Anterior cingulate cortex (tissue), 58 donors: ENCODE measurements at places on chromosomes 16 and 17.

GRCh38 chr16:69838489-69838888, 76.4 kb downstream of the WWP2 start:
- DNase-seq, result no peak

- DNase-seq, result no peak
Measured at GRCh38 chr17:21250854-21251253, 2.4 kb downstream of the NATD1 start.

DNA sequence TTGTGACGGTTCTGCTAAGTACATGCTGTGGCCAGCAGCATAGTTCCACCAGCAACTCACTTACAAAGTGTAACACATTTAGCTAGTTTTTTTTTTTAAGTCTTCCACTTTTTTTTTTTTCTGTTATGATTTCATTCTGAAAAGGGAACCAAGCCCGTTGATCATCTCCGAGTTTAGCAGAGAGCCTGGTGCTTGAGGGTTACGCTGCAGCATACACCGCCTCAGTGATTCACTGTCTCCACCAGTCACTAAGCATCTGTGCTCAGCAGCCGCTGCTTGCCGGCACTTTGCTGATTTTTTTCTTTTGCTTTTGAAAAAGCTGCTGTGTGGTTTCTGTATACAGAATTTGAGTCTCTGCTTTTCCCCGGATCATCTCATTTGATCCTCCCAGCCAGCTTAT, 194.5 kb upstream of the CDH13 start:
- peak; percentile 7 for DNase-seq

DNA sequence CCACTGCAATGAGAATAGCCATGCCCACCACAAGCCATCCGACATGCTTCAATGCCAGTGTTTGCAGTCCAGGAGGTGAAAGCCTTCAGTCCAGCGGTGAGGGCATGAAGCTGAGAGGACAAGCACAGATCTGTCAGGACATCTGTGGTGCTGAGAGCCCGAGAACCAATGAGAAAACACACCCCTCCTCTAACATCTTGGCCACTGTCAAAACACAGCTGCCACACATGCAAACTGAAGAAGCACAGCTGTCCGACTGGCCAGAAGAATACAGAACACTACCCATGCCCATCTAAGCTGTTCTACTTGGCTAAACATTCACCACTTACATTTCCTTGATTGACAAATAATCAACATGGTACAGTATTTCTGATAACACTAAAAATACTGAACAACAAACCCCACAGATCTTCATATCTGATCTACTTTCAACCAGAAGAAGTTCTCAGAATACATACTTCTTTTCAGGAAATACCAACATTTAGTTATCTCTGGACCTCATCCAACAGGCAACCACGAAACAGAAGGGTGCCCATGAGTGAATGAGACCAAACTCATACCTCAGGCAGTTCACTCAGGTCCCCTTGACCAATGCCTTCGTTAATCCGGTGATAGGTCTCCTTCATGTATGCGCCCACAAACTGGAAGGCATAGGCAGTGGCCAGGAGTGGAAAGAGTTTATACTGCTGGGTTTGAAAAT, 10.2 kb upstream of the FBF1 start:
- no peak for DNase-seq

- DNase-seq, result no peak
Measured at GRCh38 chr17:64400642-64401041, 10.0 kb upstream of the PECAM1 start.

- DNase-seq, result no peak
Measured at GRCh38 chr16:11526655-11527350, 59.9 kb downstream of the LITAF start.

DNA sequence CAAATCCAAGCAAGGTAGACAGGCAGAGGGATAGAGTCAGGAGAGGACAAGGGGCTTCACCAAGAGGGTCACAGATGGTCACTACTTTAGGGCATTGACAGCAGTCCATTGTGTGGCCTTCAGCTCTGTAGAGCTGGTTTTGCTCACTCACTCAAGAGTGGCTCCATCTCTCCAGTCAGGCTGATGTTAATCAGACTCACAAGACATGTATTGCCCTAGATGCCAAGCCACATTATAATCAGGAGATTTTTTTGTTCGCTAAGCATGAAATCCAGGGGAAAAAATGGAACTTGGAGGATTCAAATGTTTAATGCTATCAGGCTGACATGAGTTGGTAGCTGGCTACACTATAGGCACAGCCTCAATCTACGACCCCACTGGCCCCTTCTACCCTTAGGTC, 32.5 kb downstream of the CD300LF start:
- DNase-seq, result no peak

- no peak for DNase-seq
Measured at GRCh38 chr16:46783800-46784199, 35.7 kb upstream of the MYLK3 start.

DNA sequence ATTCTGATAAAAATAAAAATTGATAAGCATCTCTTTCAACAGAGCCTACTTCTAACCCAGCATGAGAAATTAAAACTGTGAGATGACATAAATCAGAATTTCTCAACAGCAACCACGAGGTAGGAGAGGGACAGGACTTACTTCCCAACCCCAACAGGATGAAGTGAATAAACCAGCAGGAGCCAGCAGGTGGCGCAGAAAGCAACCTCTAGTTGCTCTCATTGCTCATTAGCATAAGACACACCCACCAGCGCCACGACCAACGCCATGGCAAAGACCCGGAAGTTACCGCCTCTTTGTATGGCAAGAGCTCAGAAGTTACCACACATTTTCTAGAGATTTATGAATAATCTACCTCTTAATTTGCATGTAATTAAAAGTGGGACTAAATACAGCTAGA, 189.4 kb upstream of the CDH8 start:
- peak; percentile 60 for DNase-seq

GRCh38 chr16:3780570-3780969, 63.2 kb upstream of the TRAP1 start:
- no peak for DNase-seq

- no peak for DNase-seq
Measured at GRCh38 chr17:10119203-10120108, 79.0 kb downstream of the GAS7 start.

DNA sequence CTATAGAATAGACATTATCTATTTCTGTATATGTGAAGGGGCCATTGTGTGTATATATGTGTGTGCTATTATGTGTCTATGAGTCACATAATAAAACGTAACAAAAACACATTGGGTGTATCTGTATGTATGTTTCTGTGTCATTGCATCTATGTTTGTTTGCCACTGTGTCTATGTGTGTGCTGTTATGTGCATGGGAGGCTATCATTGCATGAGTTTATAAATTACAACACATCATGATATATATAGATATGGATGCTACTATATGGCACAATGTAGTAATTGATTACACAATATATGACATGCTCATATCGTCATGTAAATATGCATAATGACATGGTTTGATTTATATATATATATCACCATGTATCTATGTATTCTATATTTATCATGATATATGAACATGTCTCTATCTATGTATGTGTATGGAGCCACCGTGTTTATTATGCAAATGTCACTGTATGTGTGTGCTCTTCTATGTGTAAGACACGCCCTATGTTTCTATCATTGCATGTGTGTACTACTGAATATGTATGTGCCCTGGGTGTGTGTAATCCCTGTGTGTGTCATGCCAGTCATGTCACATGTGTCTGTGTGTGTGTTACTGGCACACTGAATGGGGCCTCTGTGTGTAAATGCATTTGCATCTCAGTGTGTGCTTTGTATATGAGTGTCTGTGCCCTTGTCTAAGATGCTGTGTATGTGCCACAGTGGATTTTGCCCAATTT, 1.4 kb upstream of the TSPOAP1 start:
- DNase-seq, result no peak

- no peak for DNase-seq
Measured at GRCh38 chr16:77863250-77863649, 74.9 kb downstream of the VAT1L start.

GRCh38 chr16:67399749-67400704, 6.7 kb upstream of the TPPP3 start:
- DNase-seq, result no peak

- DNase-seq, result no peak
Measured at GRCh38 chr16:56237451-56237930, 46.2 kb downstream of the GNAO1 start.

GRCh38 chr17:83002118-83002805, 77.1 kb upstream of the METRNL start:
- no peak for DNase-seq

DNA sequence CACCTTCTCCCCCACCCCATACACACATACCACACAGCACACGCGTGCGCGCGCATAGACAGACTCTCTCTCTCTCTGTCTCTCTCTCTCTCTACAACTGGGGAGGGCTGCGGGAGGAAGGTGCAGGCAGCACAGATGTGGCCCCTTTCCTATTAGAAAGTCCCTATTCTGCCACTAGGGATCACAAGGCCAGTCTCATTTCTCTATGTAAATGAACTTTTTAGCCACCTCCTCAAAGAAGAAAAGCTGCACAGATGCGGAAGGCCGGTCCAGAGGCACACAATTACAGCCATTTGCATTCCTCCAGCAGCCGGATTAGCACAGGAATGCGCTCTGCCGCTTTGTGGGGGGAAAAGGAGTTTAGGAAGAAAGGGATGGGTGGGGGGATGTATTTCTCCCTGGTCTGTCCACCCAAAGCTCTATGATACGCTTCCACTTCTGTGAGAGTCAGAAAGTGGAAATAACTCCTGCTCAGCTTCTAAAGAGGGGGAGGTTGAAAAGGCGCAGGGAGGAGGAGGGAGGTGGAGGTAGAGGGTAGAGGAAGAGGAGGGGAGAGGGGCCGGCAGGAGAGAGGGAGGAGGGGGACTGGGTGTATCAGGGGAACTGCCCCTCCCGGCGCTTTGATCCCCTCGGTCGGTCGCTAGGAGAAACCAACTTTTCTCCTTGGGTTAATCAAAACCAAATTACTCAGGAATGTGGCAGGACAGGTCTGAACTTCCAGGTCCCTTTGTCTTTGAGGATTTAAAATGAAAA, 11.7 kb downstream of the ZFHX3 start:
- DNase-seq, result no peak

DNA sequence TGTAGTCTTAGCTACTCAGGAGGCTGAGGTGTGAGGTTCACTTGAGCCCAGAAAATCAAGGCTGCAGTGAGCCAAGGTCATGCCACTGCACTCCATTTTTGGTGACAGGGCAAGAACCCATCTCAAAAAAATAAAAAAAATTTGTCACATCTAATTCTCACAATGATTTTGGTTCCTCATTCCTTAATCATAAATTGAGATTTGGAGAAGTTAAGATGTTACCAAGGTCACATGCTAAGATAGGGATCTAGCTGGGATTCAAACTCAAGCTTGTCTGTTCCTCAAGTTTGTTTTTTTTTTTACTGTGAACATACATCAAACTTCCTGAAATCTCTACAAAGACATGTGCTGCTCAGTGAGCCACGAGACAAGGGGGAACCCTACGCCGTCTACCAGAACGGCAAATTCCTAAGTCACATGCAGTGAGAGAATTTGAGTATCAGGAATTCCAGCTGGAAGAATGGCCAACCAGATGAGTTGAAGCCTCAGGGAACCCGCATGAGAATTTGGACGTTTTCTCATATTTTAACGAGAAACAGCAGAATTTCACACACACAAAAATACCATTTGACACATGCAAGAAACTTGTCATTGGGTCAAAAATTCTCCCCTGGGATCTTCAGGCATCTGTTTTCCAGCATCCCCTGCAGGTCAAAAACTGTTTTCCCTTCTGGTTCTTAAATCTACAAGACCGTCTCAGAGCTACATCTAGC, 414.1 kb upstream of the GOT2 start:
- no peak for DNase-seq

GRCh38 chr17:74877592-74878548, 5.1 kb upstream of the FDXR start:
- DNase-seq, result no peak

DNA sequence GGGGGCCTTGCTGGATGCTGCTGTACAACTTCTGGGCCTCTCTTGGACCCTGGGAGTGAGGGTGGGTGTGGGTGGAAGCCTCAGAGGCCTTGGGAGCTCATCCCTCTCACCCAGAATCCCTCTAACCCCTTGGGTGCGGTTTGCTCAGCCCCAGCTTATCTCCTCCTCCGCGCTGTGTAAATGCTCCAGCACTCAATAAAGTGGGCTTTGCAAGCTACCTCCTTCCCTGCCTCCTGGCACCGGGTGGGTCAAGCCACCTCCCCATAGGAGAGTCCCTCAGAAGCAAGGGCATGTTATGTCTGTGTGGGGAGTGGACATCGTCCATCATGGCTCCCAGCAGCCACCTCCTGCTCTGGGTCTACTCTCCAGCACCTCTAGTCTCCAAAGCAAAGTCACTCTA, 28.4 kb downstream of the CDIP1 start:
- DNase-seq, result no peak

DNA sequence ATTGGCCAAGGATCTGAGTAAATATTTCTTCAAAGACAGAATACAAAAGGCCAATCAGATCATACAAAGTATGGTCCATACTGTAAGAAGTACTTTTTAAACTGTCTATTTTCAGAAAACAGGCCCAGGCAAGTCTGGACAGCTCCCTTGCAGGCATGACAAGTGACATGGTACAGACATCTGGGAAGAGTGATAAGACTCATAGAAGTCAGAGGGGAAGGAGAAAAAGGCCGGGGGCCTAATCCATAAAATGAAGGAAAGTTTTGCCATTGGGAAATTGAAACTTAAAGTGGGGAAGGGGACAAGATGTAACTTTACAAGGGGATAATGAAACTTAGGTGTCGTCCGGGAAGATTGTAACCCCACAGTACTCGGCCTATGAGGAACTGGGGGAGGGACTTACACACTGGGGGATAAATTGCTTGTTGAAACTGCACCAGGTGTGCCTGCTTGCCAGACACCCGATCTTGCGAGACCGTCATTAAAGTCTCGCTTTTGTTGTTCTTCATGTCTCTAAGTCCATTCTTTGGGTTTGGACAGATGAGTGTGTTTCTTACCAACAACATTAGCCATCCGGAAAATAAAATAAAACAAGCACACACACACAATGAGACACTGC, 684.0 kb downstream of the CDH11 start:
- no peak for DNase-seq

DNA sequence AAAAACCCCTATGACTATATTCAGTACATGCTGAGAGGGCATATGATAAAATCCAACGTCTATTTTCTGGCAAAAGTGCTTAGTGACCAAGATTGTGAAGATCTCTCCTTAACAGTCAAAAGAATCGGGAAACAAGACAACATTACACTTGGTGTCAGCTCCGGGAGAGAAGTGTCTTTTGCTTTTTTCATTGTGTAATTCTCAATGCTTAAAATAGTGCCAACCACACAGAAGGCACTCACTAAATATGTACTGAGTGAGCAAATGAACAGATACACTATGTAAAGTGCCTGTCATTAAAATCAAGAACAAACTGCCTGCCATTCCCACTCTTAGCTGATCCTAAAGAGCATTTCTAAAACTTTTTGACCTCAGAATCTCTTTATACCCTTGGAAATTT, 34.1 kb downstream of the VPS53 start:
- no peak for DNase-seq

GRCh38 chr17:41519501-41520224, 973 bp upstream of the KRT15 start:
- no peak for DNase-seq
